Stimulated activated CD4-positive, alpha-beta T cell treated with anti-CD3 and anti-CD28 coated beads, Interleukin-15, amount 100 ng/mL, for 24 hours (primary cell): ENCODE measurements at places on chromosomes 12 and 14.

DNA sequence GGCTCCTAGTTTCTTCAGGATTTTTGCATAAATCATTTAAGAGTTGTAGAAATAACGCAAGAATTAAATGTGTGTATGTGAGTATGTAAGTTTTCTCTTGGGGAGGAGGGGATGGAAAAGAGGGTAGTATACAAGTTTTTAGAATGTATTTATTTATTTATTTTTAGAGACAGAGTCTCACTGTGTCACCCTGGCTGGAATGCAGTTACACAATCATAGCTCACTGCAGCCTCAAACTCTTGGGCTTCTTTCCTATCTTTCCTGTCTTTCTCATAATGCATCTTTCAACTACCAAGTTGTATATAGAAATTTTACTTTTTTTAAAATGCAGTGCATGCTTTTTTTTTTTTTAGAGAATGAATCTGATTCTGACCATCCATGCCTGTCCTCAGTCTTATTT is 269.0 kb upstream of the GARIN2 start:
- DNase-seq = no peak

DNA sequence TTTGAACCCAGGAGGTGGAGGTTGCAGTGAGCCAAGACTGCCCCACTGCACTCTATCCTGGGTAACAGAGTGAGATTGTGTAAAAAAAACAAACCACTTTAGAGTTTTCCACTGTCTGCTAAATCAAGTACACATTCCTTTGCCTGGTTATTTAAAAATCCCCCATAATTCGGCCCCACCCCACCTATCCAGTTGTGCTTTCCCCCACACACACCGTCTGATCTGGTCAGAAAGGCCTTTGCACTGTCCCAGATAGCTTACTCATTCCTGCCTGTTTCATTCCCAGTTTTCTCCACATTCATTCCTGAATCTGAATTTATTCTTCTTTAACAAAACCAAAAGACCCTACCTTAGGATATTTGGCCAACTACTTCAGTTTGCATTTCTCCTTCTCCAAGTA is 29.5 kb downstream of the NINJ2 start:
- no peak for DNase-seq

DNA sequence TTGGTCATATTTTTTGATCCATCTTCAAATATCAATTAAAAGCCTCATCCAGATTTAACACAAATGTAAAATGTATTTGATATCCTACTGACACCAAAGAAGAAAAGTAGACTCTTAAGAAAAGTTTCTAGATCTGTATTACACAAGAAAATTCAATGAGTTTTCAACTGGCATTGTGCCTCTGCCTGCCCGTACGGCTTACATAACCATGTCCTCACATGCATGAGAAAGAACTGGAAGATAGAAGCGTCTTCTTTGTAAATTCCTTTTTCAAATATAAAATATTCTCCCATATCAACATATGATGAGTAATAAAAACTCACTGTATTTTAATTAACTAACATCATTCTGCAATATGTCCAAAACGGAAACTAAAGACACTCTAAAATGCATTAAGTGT is 7.2 kb downstream of the ANKS1B start:
- no peak for DNase-seq

DNA sequence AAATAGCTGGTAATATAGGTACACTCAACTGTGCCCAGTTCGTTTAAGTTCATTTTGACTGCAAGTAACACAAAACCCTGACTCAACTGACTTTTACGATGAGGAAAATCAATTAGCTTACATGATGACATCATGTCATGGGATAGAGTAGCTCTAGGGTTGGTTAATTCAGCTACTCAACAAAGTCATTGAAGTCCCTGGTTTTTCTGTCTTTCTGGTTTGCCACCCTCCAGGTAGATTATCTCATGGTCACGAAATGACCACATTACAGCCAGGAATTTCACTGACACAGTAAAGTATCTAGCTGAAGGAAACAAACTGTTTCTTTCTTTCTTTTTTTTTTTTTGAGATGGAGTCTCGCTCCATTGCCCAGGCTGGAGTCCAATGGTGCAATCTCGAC is 68.5 kb upstream of the FUT8 start:
- no peak for DNase-seq

DNA sequence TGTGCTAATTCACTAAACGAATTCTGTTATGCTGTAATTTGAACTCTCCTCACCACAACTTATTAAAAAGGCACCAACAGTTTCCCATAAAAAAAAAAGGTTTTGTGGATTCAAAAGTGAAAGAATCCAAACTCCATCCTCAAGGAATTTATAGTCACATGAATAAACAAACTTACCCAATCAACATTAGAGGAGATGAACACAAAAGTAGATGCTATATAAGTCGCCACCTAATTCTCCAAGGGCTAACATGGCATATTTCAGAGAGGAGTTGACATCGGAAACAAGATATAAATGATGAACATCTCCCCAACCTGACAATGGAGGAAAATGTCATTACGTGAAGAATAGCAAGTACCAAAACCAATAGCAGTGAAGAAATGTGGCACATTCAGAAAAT is 265.5 kb upstream of the PRKD1 start:
- DNase-seq = no peak
